ENCODE measurements at places on chromosomes 16 and 17. TPM values are rescaled to one million over a fixed set of nuclear protein-coding genes. Genes with fewer than 3 reads are reported as not detected.

GRCh38 chr16:79419148-79419547 is 181.4 kb downstream of the MAF start:
- no peak for DNase-seq

GRCh38 chr17:45251931-45252330 is 10.0 kb downstream of the SPATA32 start:
- DNase-seq = no peak

The RCVRN gene
- not detected for total RNA-seq

GRCh38 chr17:63985387-63986140 is 12.6 kb upstream of the PRR29 start:
- peak; percentile 30 for DNase-seq

The NPIPA7 gene
- 6.7 TPM for total RNA-seq

The SLC35G6 gene
- total RNA-seq = not detected

GRCh38 chr16:677316-678190 is 2.1 kb downstream of the RHBDL1 start:
- no peak for DNase-seq

DNA sequence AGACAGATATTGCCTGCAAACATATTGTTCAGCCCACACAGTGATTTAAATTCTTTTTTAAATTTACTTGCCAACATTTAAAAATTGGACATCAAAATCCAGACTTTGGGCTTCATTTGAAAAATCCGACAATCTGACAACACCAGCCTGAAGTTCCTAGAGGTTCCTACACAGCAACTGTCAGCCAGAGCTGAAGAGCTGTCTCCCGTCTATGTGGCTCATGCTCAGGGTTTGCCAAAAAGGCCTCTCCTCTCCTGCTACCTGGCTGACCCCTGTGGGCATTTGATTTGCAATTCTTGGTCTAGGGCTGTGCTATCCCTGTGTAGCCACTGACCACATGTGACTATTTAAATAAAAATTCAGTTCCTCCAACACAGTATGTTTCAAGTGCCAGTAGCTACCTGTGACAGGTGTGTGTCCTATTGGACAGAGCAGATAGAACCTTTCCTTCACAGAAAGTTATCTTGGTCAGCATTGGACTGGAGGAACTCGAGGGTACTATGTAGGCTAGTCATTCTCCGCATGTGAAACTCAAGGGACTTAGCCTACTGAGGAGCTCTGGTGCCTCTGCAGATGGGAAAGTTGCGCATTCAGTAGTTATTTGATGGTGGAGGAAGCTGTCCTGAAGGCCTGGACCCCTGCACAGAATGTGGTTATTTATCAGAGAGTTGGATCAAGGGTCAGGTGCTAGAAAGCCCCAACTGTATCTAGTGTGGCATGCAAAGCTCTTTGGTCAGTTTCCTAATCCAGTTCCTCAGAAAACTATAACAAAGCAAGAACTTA is 2.7 kb downstream of the LYRM1 start:
- DNase-seq = no peak

GRCh38 chr16:67528222-67528869 is at the start of gene RIPOR1:
RIPOR1 (plus strand) TSS chr16:67528829; CDS start chr16:67538447, 9,618 bp downstream.
- DNase-seq = peak; percentile 65

DNA sequence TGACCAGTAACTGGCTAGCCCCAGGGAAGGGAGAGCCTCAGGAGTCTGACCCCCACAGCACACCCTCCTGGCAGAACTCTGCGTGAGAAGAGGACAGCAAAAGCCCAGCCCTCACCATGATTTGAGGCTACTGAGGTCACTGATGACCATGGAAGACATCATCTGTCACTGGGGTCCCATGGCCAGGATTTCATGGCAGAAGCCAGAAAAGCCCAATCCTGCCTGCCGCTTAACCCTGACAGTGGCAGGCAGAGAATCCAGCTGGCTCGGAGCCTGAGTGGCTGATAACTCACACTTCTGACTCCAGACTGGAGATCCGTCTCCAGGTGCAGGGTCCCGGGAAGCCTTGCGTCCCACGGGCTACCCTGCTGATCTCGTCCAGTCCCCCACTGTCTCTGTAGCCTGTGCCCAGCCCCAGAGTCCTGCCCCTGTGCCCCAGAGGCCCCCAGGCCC is 17.5 kb downstream of the GRIN2C start:
- DNase-seq = no peak

DNA sequence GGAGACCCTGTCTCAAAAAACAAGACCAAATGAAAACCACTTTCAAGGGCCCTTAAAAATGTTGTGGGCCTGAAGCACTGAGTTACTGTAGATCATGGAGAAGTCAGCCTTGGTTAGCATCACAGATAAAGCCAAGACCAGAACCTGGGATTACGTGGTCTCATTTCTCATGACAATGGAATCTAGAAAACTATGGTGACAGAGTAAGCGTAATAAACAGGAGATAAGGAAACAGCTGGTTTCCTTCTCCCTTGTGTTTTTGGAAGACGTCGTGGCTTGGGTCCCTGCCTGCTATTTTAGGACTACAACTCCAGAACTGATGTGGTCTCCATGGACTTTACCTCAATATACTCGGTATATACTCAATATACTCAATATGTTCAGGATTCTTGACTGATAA is 180.7 kb upstream of the ZFHX3 start:
- no peak for DNase-seq

DNA sequence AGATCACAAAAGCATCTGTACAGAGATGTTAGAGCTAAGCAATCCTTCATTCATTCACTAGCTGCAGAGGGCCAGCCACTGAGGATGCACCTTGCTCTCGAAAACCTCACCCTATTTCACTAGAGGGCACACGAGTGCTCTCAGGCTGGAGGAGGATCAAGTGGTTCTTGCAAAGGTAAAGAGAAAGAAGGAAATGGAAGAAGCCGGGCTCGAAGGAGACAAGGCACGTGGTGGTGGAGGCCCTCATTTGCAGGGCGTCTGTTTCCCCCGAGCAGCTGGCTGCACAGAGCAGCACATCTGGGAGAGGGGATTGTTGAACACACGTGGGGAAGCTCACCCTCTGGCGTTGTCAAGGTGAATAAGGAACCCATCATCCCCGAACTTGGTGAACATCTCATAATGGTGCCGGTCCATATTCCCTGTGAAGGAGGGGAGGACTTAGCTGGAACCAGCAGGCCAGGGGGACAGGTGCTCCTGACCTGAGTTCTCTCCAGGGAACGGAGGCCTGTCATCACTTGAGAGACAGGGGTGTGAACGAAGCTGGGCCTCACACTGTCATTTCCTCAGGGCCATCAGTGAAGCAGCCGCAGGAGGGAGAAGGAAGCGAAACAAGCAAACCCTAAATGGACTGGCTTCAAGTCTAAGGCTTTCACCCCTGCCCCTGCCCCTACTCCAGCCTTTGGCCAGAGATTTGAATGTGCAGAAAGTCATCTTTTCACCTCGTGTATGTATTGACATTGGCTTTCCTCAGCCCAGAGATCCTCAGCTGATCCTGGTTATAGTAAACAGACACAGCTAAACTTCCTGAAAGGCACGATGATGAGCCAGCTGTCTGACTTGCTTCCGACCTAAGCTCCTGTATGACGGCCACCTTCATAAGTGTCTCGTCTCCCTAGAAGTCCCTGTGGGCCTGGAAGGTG is 27.6 kb downstream of the PRKAR1A start:
- DNase-seq = no peak

DNA sequence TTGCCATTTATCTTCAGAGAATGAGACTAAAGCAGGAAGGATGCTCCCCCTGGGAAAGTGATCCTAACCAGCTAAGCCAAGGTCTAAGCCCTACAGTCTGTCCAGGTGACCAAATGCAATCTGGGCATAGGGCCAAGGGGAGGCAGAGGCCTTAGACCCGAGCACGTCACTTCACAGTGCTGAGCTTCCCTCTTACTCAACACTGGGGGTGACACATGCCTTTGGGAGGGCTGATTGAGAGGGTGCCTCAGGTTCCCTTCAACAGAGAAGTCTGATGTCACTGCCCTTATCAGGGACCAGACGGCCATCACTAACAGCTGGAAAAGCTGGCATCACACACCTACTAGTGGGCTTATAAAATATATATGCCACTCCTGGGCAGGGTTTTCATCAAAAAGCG is 4.0 kb downstream of the CIAO2B start:
- DNase-seq = no peak

DNA sequence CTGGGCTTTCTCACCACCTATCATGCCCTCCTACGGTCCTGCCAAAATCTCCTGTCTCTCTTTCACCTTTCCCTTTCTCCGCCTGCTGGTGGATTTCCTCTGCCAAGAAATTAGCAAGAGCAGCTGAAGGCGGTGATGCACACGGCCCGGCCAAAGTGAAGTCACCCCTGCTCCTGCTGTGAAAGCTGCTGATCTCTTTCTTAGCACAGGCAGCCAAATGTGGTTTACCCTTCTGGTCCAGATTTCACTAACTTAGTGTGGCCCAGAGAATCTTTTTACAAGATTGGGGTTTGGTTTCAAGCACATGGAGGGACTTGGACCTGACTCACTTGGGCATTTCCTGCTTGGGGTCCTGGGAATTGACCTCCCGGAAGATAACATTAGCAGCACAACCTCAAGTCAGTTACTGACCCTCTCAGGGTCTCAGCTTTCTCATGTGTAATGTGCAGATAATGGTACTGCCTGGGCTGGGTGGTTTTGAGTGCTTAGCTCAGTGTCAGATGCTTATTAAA is 155.7 kb downstream of the SOCS1 start:
- peak; percentile 84 for DNase-seq

DNA sequence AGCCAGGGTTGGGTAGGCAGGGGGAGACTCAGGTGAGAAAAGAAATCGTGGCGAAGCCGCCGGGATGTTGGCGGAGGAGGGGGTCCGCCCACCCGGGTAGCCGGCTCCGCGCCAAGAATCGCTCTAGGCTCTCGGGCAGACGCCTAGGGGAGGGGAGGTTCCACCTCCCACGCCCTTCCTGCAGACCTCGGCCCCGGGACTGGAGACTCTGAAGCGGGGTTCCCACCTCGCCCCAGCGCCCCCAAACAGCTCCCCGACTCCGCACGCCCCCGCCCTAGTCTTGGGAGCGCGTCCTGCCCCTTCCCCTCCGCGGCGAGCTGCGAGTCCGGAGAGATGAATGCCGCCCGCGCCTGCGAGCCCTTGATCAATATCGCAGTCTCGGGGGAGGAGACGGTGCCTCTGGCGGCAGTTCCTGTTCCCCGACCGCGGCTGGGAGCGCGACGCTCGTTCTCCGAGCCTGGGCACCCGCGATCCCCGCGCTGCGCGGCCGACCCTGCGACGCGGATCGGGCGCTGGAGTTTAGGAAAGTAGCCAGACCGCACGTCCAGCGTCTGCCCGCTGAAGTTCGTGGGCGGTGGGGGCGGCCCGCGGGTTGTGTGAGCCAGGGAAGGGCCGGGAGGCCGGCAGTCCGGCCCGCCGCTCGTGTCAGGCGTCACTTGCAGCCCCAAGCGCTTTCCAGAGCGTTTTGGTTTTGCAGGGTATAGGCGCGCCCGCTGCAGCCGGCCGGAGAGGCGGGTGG is 790 bp downstream of the CRHR1 start:
- DNase-seq = peak; percentile 64

DNA sequence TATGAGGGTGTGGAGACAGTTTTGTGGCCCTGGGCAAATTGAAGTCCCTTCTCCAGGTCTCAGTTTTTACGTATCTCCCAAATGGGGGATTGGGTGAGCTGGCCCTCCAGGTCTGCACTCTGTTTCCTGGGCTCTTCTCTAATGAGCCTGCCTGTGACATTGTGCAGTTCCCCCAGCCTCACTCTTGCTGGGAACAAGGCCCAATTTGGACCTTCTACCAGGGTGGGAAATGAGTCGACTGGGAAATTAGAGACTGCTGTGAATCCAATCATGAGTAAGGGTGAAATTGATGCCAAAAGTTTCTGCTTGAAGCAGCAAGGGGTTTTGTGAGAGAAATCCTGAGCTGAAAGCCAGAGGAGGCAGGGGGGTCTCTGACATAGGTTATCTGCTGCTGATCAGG is 71.5 kb upstream of the KSR1 start:
- no peak for DNase-seq
